ENCODE measurements at places on chromosomes 2 and 18. TPM values are rescaled to one million over a fixed set of nuclear protein-coding genes. Genes with fewer than 3 reads are reported as not detected.

NPPC gene
- total RNA-seq, result not detected

UGT1A1 gene
- not detected for total RNA-seq

KCNG2 gene
- 0.08 TPM for total RNA-seq

LAMA1 gene
- 0.62 TPM for total RNA-seq

EMILIN1 gene
- 4.3 TPM for total RNA-seq

- DNase-seq, result no peak
Observed at GRCh38 chr18:31508781-31509180, 10.8 kb downstream of the DSG2 start.

GRCh38 chr18:3342628-3343027, 80.7 kb downstream of the MYL12B start:
- DNase-seq, result no peak

GRCh38 chr2:128280901-128281321, 37.8 kb downstream of the HS6ST1 start:
- DNase-seq, result no peak

- DNase-seq, result no peak
Observed at GRCh38 chr2:241846406-241846805, 12.3 kb downstream of the PDCD1 start.

DNA sequence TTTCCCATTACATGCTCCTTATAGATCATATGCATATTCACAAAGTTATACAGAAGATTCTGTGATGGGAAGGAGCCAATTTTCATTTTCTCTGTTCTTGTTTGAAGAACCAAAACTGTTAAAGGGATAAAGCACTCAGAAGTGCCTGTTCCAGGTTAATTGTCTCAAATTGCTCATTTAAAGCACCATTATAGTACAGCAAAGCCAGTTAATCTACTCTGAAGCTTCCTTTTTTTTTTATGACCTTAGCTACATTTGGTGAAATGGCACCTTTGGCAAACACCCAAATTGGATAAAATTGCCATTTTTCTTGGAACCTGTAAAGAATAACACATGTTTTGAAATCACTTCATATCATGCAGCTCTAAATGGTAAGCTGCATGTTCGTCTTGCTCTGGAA, 1092.3 kb downstream of the BCL11A start:
- DNase-seq, result no peak

DNA sequence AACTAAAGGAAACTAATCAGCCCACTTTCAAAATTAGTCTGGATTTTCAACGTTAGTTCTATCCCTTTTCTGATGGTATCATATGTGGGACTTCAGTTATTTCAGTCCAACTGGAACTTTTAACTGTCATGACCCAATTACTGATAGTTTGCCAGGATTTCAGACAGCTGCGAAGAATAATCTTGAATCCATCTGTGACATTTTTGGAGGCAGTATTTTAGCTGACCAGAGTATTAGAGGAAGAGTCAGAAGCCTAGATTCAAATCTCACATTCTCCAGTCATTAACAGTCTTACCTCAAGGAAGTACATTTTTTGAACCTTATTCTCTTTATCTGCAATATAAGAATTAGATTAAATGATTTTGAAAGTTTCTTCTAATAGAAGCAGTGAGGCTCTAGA, 81.3 kb downstream of the PTRHD1 start:
- DNase-seq, result peak; percentile 70
